ENCODE measurements at places on chromosomes 1 and 21. TPM values are rescaled to one million over a fixed set of nuclear protein-coding genes. Genes with fewer than 3 reads are reported as not detected.

The MYBPH gene
- total RNA-seq = not detected

DNA sequence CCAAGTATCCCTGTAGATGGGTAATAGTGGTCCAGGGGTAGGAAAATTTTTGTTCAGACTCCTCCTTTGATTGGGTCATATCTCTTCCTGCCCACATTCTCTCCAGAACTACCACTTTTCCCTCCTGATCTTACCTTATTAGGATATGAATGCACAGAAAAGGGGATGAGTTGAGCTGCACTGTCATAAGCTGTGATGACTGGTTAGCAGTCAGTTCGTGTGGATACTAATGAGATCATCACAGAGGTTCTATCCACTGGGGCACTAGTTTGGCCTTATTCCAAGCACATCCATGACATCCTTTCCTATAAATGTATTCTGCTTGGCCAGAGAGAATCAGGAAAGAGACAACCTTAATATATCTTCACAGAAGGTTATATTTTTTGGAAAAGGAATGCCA lies 22.1 kb upstream of the TBX15 start:
- DNase-seq = no peak

GRCh38 chr1:36400825-36401601 lies 3.3 kb upstream of the LSM10 start:
- DNase-seq = no peak

- DNase-seq = no peak
Measured at GRCh38 chr21:42532466-42533181, 19.0 kb downstream of the SLC37A1 start.

- no peak for DNase-seq
Measured at GRCh38 chr1:109356505-109356904, 41.2 kb downstream of the SORT1 start.

DNA sequence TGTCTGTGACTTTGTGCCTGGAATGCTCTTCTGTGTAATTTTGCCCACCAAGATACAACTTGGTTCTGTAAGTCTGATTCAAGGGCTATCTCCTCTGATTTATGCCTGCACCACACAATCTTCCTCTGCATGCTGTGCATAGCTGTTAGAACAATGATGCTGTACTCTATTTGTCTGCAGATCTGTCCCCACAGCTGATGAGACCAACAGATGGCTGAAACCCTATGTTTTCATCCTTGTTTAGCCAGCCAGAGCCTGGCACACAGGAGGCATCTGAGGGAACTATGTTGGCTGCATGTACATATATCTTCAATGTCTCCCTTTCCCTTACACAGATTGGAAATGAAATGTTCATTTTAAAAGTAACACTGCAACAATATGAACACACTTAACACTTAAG lies 58.0 kb upstream of the ABCA4 start:
- DNase-seq = no peak

Data from pulmonary artery endothelial cell (primary cell).